ENCODE measurements at places on chromosomes 5 and 9. TPM values are rescaled to one million over a fixed set of nuclear protein-coding genes. Genes with fewer than 3 reads are reported as not detected.

Gene DROSHA
- 57.0 TPM for polyA plus RNA-seq

Gene TRAF1
- polyA plus RNA-seq: 6.5 TPM

Gene ERCC8
- 10.4 TPM for polyA plus RNA-seq

Gene GPR21
- 0.24 TPM for polyA plus RNA-seq

Gene SV2C
- 3.0 TPM for polyA plus RNA-seq

All from large intestine (tissue), 12 donors.